ENCODE measurements at places on chromosomes 6 and 20.
A peak's percentile ranks its signal among the peaks of the same experiment; 100 is the strongest.

- DNase-seq, result no peak
Observed at GRCh38 chr6:53495506-53496499, 49.1 kb downstream of the GCLC start.

GRCh38 chr6:14699803-14700601 lies 545.9 kb upstream of the JARID2 start:
- DNase-seq, result no peak

- no peak for DNase-seq
Observed at GRCh38 chr6:136779682-136780081, 12.6 kb downstream of the MAP3K5 start.

DNA sequence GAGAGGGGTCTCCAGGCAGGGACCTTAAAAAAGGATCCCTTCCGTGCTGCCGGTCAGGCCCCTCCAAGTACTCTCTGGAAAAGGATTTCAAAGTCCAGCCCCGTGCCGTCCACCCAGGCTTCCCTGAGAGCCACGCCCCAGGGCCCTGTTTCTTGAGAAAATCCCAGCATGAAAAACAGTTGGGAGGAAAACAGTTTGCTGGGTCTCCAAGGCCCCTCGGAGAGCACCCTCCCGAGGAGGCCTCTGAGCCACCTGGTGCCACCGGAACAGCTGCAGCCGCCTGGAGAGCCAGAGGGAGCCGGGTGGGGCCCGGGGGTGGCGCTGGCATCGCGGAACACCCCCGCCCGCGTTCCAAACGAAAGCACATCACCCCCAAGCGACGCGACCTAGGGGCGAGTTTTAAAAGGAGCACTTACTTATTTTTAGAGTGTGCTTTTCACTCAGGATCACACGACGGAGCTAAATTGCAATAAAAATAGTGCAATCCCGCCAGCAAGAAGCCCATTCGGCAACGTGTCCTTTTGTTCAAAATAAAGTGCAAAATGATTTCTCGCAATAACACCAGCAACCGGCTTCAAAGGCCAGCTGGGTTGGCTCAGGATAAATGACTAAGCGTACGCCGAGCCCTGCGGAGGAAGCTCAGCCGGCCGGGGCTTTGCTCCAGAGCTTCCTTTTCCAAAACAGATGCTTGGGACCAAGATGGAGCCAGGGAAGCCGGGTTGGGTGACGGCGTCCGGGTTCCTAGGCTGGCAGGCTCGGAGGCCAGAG lies 64.2 kb downstream of the YTHDF1 start:
- no peak for DNase-seq

GRCh38 chr20:47239719-47240067 lies 116.8 kb downstream of the ZMYND8 start:
- no peak for DNase-seq

DNA sequence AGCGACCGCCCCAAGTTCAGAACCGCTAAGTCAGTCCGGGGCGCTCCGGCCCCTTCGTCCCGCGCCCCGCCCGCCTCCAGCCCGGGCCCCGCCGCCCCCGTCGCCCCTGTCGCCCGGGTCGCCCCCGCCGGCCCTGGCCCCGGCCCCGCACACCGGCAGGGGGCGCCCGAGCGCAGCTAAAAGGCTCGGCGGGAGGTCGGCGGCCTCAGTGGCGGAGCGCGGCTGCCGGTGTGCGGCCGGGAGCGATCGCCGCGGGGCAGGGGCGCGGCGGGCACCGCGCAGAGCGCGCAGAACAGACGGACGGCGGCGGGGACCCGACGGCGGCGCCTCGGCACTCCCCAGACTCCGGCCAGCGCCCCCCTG lies at the start of gene FNDC1:
Gene FNDC1 (plus strand): TSS at position 208 of the 363 bp plus-strand sequence. CDS start 197 bp downstream, outside the sequence.
- no peak for DNase-seq

DNA sequence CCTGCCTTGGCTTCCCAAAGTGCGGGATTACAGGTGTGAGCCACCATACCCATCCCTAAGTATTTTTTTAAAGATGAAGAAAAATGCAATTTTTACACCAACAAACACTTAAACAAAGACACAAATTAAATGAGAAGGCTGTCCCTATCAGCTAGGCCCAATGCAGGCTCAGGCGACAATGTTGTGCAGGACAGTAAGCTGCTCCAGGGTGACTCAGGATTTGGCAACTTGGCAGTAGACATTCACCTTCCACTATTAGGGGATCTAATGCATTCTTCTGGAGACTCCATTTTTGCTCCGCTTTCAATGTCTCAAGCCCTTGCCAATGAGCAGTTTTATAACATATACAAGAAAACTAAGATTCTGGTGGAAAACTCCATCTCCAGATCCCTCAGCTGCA lies 19.7 kb downstream of the NDRG3 start:
- DNase-seq, result no peak

DNA sequence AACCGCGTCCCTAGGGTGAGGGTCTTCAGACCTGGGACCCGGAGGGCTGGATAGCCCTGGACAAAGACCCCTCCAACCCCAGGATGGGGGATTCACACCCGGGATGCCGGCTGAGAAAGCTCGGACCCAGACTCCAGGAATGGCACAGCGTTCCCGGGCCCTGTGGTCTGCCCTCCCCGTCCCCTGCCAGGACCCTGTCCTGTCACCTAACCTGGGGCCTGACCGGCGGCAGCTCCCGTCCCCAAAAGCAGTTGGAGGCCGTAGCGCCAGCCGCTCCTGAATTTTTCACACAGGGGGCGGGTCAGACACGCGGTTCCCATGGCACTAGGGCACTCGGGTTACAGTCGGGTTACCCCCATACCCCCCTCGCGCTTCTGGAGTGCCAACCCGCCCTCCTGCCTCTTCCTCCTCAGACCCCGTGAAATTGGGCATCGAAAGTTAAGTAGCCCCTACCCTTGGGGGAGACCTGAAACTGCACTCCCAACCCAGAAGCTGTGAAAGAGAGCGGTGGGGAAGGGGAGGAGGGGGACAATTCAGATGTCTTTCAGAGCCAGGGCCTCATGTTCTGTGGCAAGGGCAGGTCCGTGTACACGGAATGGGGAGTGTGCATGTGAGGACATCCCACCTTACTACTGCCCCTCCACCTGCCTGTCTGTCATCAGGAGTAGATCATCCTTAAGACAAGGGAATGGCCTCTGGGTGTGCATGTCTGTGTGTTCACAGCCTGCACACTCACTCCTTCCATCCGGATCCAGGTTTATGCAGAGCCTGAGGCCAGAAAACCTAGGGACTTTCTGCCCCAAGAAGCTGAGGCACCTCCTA lies 595 bp downstream of the REM1 start:
- DNase-seq, result no peak

DNA sequence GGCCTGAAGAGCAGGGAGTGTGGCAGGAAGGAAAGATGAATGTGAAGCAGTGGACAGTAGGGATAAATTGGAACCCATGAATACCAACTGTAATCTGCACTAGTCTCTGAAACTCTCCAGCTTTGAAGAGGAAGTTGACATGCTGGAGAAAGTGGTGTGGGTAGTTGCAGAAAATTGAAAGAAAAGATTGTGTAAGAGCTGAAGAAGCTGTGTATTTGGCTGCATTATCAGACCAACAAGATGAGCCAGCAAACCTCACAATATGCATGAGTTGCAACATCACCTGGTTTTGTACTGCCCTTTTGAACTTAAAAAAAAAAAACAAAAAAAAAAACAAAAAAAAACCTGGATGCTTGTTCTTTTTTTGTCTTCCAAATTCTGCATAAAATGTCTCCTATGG lies 921.9 kb upstream of the EYS start:
- DNase-seq, result no peak

DNA sequence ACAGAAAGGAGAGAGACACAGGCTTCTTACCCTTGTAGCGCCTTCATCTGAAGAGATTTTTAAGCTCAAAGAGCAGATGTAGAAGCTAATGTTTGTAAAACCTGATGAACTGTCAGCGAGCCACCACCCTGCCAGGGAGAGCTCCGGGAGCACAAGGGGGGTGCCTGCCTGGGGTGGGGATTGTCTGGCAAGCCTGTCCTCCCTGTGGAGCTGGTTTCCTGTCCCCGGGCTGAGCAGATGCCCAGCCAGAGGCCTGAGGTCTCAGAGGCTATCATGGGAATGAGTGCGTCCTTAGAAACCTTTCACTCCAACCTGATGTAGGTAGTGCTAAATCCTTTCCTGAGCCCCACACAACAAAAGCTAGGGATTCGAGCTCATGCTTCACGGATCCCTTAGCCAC lies 41.9 kb upstream of the NR2E1 start:
- DNase-seq, result no peak

DNA sequence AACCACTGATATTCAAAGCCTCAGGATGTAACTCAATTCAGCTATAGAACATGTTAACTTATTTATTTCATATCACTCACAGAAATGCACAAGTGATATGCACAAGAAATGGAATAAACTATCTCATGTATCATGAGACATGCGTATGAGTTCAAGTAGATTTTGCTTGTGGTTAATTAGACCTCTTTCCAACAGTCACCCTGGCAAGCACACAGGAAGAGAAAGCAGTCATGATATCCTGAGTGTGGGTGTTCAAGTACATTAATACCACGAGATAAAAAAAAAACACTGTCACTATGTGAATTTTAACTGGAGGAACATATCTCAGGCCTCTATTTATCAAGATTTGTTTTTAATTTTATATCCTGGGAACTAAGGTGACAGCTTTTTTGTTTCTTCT lies 64.2 kb downstream of the LAMP5 start:
- DNase-seq, result no peak

DNA sequence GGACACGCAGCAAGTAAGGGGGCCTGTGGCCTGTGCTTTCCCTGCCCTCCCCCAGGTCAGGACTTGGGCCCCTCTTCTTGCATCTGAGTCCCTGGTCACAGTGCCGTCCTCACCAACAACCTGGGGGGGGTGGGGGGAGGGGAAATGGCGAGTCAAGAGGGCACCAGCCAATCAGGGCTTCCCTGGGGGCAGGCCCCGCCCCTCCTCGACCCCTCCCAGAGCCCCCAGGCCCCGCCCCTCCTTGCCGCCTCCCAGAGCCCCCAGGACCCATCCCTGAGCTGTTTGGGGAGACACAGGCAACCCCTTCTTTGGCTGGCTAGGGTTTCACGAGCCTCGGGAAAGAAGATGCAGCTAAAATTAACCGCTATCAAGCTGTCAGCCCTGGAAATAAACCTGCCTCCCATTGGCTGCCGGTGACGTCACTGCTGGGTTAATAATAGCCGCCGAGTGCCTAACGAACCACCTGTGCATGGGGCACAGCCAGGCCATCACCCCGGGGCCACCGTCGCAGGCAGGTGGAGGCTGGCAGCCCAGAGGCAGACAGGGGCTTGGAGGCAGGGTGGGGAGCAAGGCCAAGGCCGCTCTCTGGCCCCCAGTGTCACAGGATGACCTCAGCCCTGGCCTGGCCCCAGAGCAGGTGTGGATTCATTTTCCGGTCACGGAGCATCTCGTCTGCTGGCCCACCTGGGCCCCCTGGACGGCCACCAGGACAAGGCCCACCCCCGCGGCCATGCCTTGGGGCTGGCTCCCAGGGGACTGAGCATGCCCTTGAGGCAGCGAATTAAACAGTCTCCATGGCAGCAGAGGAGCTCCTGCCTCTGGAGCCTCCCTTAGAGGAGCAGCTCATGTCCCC lies 3.2 kb upstream of the EEF1A2 start:
- peak; percentile 41 for DNase-seq

GRCh38 chr6:143449714-143450452 lies 612 bp downstream of the ADAT2 start:
- no peak for DNase-seq
